ENCODE measurements at places on chromosomes 16 and 17.

DNA sequence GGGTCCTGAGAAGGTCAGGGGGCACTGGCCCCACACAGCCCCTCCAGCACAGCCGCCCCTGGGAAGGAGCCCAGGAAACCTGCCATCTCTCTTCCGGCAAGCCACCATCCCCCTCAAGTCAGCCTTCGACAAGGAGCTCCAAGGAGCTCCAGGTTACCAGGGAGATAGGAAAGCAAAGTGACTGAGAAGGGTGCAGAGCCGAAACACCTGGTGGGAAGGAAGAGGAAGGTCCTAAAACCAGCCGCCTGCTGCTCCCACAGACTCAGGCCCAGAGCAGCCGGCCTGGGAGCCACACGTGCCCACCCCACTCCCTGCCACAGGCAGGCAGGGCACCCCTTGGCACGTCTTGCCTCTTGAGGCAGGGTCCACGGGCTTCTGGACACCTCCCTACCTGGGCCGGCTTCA, 80.7 kb downstream of the TIMM22 start:
- no peak for DNase-seq

DNA sequence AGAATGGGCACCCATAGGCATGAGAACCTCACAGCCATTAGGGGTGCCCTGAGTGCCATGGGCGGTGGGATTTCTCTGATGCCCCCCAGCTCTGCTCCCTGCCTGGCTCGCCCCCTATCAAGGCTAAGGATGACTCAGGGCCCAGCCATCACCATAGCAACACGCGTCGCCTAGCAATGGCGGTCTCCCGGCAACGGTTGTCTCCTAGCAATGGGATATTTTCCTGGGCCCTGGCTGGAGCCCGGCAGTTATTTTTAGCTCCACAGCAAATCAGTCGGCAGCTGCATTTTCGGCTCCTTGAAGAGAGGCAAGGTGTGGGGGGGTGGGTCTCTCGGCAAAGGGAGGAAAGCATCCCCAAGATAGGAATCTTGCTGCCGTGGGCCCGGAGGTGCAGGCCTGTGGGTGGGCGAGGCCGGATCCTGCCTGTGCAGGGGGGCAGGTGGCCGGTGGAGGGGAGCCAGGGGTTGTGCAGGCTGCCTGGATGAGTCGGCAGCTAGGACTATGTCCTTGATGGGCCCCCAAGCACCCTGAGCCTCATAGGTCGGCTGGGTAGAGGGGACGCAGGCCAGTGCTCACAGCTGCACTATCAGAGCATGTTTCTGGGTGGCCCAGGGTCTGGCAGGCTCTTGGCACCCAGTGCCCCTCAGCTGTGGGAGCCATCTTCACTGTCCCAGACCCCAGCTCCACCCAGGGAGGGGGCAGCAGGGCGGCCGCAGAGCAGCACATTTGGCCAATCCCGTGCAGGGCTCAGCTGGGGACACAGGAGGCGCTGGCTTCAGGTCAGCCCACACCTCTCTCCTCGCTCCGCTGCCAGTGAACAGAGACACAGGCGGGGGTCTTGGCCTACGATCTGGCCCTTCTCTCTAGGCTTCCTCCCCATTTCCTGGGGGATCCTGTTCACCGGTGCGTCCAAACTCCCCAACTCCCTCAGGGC, 4.2 kb upstream of the FBXL16 start:
- DNase-seq = no peak

DNA sequence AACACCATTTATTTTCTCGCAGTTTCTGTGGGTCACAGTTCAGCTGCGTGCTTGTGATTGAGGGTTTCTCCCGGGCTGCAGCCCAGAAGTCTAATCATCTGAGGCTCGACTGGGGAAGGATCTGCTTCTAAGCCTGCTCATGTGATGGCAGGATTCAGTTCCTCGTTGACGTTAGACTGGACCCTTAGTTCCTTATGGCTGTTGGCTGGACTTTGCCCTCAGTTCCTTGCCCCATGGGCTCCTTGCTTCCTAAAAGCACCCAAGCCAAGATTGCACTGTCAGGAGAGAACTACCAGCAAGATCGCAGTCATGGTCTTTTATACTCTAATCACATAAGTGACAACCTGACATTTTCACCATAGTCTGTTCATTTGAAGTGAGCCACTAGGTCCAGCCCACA, 250.0 kb downstream of the PRKCA start:
- DNase-seq = no peak

DNA sequence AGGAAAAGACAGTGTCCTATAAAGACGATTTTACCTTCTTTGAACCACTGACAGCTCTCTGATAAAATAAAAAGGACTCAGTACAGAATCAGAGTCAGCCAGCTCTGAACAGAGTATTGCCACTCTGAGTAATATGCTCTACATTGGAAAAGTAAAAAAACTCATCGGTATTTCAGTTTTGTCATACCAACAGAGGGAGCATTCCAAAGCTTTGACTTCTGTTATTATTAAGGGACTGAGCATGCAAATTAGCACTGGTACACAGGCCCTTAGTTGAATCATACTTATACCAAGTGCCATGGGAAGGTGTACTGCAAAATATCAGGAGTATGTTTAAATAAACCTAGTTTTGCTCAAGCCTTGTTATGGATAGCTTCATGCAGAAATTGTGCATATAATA, 509.0 kb upstream of the KIF2B start:
- DNase-seq = no peak

GRCh38 chr16:66662445-66663194, 33.9 kb downstream of the CMTM4 start:
- DNase-seq = no peak

GRCh38 chr17:66387392-66387981, 85.1 kb downstream of the PRKCA start:
- DNase-seq = no peak

DNA sequence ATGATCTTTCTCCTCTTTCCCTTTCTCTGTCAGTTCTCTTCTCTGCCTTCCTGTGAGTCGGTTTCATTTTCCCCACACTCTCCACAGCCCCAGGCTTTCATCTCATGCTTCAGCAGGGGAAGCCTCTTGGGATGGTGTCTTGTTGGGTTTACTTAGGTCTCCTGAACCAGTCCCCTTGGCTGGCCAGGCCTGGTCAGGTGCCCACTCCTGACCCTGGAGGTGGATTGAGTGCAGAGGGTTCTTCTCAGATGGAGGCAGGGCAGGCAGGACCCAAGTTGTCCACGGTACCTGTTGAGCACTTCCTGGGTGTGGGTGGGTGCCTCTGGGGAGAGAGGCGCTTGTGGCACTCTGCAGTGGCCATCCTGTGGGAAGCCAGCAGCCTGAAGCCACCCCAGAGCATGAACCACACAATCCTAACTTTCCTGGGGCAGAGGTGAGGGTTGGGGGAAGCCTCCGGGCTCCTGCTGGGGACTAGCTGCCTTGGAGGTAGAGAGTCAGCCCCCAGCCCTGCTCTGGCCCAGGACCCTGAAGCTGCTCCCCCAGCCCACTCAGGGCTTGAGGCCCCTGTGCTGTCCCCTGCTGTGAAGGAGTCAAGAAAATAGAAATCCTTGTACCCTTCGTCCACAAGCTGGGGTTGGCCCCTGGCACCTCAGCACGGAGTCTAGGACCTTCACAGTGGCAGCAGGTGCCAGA, 2.0 kb upstream of the RAP1GAP2 start:
- no peak for DNase-seq

GRCh38 chr16:24505959-24506358, 33.4 kb upstream of the RBBP6 start:
- no peak for DNase-seq

Measured in activated CD8-positive, alpha-beta memory T cell treated with anti-CD3 and anti-CD28 coated beads for 4 hours (primary cell).